BJ (cell line): ENCODE measurements at places on chromosomes 16 and 17. TPM values are rescaled to one million over a fixed set of nuclear protein-coding genes. Genes with fewer than 3 reads are reported as not detected.

Gene KRTAP3-1
- 0.16 TPM in 1 of 2 replicates, not detected in the other for polyA plus RNA-seq

Gene UTS2R
- not detected in 2 replicates for polyA plus RNA-seq

Gene OXLD1
- 18.4 and 29.6 TPM in 2 replicates for polyA plus RNA-seq

Gene TMEM186
- 5.9 and 7.9 TPM in 2 replicates for polyA plus RNA-seq

Gene KRT39
- not detected in 2 replicates for polyA plus RNA-seq

Gene ZPBP2
- polyA plus RNA-seq, result not detected in 2 replicates

Gene CSH1
- not detected in 2 replicates for polyA plus RNA-seq

Gene NPTX1
- 0.21 and 0.43 TPM in 2 replicates for polyA plus RNA-seq

Gene HAS3
- 1.8 and 2.3 TPM in 2 replicates for polyA plus RNA-seq

Gene GLP2R
- polyA plus RNA-seq, result 0.05 and 0.06 TPM in 2 replicates

Gene CHD9NB
- 0.71 and 0.78 TPM in 2 replicates for polyA plus RNA-seq

Gene C17orf113
- 0.07 and 0.11 TPM in 2 replicates for polyA plus RNA-seq

Gene PROCA1
- 0.71 and 0.99 TPM in 2 replicates for polyA plus RNA-seq

Gene CD300E
- polyA plus RNA-seq, result not detected in 2 replicates

Gene AFMID
- 28.0 and 32.1 TPM in 2 replicates for polyA plus RNA-seq

Gene TMED6
- 0.13 TPM in 1 of 2 replicates, not detected in the other for polyA plus RNA-seq

Gene TBC1D3G
- not detected in 2 replicates for polyA plus RNA-seq

Gene OTOA
- polyA plus RNA-seq, result 0.04 TPM in 1 of 2 replicates, not detected in the other

Gene MYH8
- not detected in 2 replicates for polyA plus RNA-seq

Gene P2RX5
- 5.0 and 6.5 TPM in 2 replicates for polyA plus RNA-seq

Gene TPSAB1
- polyA plus RNA-seq, result not detected in 2 replicates

Gene ZFPM1
- polyA plus RNA-seq, result 0.16 and 0.22 TPM in 2 replicates

Gene ERN1
- 8.5 and 8.6 TPM in 2 replicates for polyA plus RNA-seq

Gene PRKCB
- not detected in 2 replicates for polyA plus RNA-seq

Gene CIBAR2
- polyA plus RNA-seq, result 0.05 TPM in 1 of 2 replicates, not detected in the other

Gene TUBB3
- 55.2 and 108 TPM in 2 replicates for polyA plus RNA-seq

Gene AIPL1
- not detected in 2 replicates for polyA plus RNA-seq

Gene GLIS2
- 4.8 and 8.8 TPM in 2 replicates for polyA plus RNA-seq

Gene FGF11
- 0.50 and 0.98 TPM in 2 replicates for polyA plus RNA-seq

Gene CACNA1H
- polyA plus RNA-seq, result 0.20 and 0.37 TPM in 2 replicates

Gene LITAFD
- not detected in 2 replicates for polyA plus RNA-seq

Gene CORO6
- polyA plus RNA-seq, result 8.0 and 19.3 TPM in 2 replicates

Gene UMOD
- polyA plus RNA-seq, result not detected in 2 replicates

Gene IFI35
- polyA plus RNA-seq, result 27.7 and 42.5 TPM in 2 replicates

Gene CDK3
- 3.7 and 5.6 TPM in 2 replicates for polyA plus RNA-seq

Gene TMEM235
- polyA plus RNA-seq, result not detected in 2 replicates

Gene HS3ST2
- polyA plus RNA-seq, result not detected in 2 replicates

Gene ACSM3
- polyA plus RNA-seq, result 0.29 and 0.55 TPM in 2 replicates

Gene PRSS27
- polyA plus RNA-seq, result 0.81 and 0.97 TPM in 2 replicates

Gene RHBDF2
- polyA plus RNA-seq, result 6.4 and 8.9 TPM in 2 replicates

Gene ADORA2B
- polyA plus RNA-seq, result 8.0 and 10.5 TPM in 2 replicates

Gene WNT3
- polyA plus RNA-seq, result 2.8 TPM in 2 replicates

Gene KRT37
- polyA plus RNA-seq, result not detected in 2 replicates
